ENCODE measurements at places on chromosomes 11 and 22.

GRCh38 chr11:16297332-16297731 lies 59.0 kb downstream of the SOX6 start:
- no peak for DNase-seq

- DNase-seq: no peak
These were observed 30.1 kb downstream of the GGTLC2 start for GRCh38 chr22:22674467-22674866.

DNA sequence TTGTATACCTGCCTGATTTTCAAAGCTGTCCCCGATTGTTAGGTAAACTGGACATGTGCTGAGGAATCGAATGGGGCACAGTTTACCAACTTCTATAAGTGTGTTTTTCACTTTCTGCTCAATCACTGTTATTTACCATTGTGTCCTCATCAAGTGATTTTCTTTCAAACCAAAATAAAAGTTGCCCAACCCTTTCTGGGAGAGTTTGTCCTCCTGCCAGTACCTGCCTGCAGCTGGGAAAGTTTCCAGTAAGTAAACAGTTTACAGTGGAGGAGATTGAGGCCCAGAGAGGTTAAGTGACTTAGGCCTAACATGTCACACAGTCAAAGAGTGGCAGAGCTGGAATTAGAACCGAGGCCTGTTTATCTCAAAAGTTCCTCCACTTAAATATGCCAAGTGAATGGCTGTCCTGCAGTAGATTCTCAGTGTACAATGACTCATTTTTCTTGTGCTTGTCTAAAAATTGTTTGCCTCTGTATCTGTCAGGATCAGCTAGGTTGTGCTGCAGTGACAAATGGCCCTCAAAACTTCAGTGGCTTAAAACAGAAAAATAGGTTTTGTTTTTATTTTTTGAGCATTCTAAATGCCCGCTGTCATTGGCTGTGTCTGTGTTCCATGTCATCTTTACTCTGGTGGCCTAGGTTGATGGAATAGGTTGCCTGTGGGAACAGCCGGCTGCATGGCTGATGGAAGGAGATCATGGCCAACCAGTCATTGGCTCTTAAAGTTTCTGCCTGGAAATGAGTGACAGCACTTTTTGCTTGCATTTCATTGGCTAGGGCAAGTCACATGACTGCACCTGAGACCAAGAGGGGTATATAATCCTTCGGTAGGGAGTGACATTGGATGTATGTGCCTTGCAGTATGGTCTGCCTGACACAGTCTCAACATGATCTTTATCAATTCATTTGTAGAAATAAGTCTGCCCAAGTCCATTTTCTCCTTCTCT lies 61.8 kb upstream of the CRYBB3 start:
- no peak for DNase-seq

GRCh38 chr11:30985536-30985935 lies 384.0 kb downstream of the DCDC1 start:
- no peak for DNase-seq

DNA sequence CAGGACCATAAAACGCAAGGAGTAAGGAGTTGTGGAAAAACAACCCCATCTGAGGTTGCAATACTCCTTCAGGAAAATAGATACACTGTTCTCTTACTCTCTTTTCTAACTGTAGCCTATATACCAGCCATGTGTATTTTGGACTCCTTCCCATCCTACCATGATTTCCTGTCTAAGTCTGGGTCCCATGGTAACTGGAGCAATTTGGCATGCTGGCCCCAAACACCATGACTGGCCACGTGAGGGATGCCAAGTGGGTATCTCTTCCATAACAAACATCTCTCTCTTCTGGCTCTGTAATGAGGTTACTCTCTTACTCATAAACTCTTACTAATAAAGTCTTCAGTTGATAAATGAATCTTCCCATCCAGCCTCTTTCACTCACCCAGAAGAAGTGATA lies 26.5 kb downstream of the ABTB2 start:
- DNase-seq: no peak

DNA sequence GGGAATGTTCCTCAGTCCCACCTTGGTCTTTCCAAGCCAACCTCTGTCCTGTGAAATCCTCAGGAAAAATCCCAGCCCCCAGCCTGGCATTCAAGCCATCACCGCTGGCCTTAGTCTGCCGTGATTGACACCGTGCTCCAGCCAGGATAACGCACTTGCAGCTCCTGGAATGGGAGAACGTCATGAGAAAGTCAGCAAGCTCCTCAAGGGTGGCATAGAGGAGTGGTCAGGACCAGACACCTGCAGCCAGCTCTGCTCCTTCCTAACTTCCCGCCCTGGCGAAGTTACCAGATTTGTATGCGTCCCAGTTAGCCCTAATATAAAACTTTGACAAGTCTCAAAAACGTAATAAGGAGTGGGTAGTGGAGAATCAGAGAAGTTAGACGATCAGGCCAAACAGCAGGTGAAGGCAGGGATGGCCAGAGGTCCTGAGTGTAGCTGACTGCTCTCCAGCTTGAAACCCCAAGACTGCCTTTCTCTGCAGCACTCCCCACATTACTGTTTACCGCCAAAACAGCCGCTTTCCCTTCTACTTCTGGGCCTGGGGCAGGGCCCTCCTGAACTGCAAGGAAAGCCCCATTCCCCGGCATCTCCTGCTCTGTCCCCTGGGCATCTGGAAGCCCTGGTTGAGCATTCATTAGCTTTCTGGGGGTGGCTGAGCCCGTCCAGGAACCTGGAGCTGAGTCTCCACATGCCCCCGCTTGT lies 1.3 kb upstream of the DKK3 start:
- no peak for DNase-seq

DNA sequence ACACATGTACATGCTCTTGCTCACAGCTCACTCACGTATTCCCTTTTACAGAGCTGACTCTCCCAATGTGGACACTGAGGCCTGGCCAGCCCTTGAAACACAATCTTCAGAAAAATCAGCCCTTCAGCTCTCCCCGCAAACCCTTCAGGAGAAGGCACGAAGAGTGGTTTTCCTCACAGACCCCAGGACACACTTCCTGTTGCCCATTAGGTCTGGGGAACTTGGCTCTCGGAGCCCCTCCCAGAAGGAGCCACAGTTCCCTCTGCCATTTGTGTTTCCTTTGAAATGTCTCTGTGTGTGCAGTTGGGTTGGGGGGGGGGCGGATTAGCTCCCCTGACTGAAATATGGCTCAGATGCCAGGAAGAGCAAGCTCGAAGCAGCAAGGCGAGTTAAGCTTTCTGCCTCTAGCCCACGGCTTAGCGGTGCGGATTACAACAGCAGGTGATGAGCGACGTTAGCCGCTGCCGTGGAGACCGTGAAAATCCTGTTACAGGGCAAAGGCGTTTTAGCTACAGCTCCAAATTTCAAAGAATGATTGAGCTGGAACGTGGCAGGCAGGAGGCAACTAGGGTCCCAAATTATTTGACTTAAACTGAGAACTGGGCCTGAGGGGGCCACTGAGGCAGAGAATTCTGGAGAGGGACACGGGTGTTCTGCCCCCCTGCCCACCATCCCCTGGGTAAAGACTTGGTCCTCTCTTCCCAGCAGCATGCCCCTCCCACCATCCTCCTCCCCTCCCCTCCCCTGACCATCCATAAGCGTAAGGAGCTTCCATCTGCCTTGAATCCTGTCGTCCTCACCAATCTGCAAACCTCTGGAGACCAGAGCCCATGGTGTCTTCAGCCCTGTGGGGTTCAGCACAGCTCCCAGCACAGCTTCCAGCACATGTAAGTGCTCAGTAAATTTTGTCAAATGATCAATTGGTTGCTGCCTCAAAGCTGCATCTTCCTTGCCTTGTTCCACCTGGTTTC lies 598.6 kb downstream of the BUD13 start:
- no peak for DNase-seq

GRCh38 chr22:40478338-40479125 lies 108.1 kb downstream of the SGSM3 start:
- DNase-seq: no peak

GRCh38 chr11:35419830-35420333 lies 524 bp upstream of the SLC1A2 start:
- no peak for DNase-seq

DNA sequence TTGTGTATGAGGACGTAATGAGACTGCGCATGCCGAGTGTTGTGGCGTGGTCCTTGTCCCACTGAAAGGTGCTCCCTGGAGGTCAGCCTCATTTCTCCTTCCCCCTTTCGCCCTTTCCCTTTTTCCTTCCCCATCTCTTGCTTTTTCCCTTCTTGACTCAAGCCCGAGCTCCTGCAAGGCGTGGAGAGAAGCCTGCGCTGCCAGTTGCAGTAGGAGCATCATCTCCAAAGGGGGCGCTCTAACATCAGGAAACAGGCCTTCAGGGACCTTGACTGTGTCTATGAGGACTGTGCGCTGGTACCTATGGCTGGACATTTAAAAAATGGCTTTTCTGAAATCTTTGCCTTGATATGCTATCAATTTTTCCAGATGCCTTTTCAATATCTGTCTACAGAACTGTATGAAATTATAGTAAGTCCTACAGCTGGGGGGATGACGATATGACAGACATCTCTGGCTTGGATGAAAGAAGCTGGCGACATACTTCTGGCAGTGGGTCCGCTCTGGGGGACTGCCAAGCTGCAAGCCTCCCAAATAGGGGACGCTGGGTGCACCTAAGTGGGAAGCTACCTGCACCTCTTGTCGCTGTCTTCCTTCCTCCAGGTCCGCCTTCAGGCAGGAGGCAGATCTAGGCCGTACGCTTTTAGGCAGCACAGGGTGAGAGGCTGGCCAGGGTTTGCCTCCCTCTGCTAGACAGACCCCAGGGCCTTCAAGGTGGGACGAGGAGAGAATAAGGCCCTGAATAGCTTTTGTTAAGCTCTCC lies 96.5 kb downstream of the NXPE2 start:
- no peak for DNase-seq

DNA sequence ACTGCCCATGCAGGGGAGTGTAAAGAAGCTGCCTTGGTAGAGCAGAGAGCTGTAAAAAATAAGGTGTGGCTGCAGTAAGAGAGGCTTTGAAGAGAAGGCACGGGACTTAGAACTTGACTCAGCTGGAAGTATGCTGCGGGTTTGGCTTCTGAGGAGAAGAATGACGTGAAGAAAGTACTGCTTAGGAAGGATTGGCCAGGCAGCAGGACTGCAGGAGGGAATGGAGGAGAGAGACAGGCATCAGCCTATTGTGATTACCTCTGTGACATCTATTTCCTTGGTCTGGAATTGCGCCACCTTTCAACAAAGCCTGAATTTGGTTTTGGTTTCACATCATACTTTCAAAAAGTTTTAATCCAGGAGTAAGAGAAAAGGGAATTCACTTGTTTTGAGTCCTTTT lies 22.5 kb downstream of the PRRG4 start:
- no peak for DNase-seq

- DNase-seq: no peak
These were observed 25.0 kb upstream of the GAL start for GRCh38 chr11:68659158-68659921.

DNA sequence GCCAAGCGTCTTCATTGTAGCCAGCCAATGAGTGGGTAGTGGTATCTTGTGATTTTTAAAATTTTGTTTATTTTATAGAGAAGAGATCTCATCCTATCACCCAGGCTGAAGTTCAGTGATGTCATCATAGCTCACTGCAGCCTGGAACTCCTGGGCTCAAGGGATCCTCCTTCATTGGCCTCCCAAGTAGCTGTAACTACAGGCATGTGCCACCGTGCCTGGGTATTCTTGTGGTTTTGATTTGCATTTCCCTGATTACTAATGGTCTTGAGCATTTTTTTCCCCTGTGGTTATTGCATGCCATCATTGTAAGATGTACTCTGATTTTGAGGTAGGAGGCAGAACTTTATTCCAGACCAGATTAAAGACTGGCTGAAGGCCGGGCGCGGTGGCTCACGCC lies 2.4 kb upstream of the DENND6B start:
- DNase-seq: no peak

DNA sequence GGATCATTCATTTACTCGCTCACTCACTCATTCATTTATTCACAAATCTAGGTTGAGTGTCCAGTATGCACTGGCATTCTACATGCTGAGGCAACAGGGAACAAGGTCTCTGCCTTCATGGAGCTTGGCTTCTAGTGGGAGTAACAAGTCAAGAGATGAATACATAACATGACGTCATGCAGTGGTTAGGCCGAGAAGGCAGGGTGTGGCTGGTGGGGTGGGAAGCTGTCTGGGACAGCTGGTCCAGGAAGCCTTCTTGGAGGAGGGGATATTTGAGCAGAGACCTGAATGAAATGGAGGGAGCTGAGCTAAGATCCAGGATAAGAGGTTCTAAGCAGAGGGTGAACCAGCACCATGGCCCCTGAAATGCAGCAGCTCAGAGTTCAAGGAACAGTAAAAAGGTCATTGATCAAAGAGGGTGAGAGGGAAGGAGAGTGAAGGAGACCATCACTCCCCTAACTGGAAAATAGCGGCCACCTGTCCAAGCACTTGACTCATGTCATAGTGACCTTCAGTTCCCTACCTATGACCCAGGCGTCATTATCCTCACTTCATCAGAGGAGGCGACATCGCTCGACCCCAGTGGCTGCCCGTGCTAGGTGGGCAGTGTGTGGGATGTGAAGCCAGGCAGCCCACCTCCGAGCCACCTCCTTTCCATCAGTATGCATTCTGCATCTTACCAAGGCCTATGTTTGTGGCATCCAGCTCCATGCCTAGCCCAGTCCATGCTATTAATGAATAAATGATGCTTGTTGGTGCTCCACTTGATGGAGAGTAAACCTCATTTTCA lies 105.0 kb downstream of the TSPAN18 start:
- DNase-seq: no peak

GRCh38 chr22:27630754-27631153 lies 170.8 kb downstream of the MN1 start:
- DNase-seq: no peak

GRCh38 chr22:38504731-38505540 lies 1.2 kb downstream of the DDX17 start:
- DNase-seq: no peak

GRCh38 chr22:32119568-32120235 lies 39.4 kb downstream of the C22orf42 start:
- no peak for DNase-seq

DNA sequence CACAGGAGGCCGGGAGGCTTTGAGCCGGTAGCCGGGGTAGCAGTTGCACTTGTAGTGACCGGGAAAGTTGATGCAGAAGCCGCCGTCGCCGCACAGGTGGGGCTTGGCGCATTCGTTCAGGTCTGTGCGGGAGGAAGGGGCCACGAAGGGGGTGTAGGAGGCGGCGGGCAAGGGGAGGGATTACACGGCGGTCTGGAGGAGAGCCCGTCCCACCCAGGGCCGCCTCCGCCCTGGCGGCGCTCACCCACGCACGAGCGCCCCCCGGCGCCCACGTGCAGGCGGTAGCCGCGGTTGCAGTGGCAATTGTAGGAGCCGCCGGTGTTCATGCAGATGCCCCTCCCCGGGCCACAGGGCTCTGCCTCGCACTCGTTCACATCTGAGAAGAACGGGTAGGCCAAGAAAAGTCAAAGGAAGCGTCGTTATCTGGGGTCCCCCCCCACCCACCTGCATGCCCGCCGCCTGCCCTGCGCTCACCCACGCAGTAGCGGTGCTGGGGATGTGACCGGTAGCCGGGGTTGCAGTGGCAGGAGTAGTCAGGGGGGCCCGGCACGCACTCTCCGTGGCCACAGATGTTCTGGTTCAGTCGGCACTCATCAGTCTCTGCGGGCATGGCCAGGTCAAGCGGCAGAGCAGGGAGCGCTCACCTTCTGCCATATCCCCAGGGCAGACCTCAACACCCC lies 10.6 kb downstream of the LTBP3 start:
- no peak for DNase-seq
